ENCODE measurements at places on chromosomes 2 and 18. TPM values are rescaled to one million over a fixed set of nuclear protein-coding genes. Genes with fewer than 3 reads are reported as not detected.
A peak's percentile ranks its signal among the peaks of the same experiment; 100 is the strongest.

DES gene
- total RNA-seq, result not detected

RPL31 gene
- 1,542 TPM for total RNA-seq

TFCP2L1 gene
- not detected for total RNA-seq

RAPH1 gene
- 24.6 TPM for total RNA-seq

DNA sequence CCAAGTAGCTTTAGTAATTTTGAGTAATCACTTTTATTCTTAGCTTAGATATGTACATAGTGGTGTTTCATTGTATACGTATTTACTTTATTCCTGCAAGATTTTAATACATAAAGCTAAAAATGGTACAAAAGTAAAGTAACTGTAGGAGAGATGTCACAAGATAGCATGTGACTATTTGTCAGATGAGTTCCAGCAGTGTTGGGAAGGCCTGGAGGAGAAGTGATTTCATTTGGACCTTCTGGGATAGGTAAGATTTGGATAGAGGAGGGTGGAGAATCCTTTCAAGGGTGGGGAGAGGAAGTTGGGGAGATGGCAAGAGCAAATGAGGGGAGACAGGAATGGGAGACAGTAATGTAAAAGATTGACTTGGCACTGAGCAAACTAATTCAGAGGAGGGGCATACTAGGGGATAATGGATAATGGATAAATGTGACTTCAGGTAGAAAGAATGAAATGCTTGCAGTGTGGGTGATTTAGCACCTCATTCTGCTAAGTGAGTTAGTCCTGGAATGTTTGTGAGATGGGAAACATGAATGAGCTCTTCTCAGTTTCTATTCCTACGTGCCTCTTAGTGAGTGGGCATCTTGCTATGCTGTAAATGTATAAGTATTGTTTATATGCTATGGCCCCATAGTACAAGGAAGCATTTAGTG, 10.5 kb downstream of the WDR43 start:
- DNase-seq, result peak; percentile 7

DNA sequence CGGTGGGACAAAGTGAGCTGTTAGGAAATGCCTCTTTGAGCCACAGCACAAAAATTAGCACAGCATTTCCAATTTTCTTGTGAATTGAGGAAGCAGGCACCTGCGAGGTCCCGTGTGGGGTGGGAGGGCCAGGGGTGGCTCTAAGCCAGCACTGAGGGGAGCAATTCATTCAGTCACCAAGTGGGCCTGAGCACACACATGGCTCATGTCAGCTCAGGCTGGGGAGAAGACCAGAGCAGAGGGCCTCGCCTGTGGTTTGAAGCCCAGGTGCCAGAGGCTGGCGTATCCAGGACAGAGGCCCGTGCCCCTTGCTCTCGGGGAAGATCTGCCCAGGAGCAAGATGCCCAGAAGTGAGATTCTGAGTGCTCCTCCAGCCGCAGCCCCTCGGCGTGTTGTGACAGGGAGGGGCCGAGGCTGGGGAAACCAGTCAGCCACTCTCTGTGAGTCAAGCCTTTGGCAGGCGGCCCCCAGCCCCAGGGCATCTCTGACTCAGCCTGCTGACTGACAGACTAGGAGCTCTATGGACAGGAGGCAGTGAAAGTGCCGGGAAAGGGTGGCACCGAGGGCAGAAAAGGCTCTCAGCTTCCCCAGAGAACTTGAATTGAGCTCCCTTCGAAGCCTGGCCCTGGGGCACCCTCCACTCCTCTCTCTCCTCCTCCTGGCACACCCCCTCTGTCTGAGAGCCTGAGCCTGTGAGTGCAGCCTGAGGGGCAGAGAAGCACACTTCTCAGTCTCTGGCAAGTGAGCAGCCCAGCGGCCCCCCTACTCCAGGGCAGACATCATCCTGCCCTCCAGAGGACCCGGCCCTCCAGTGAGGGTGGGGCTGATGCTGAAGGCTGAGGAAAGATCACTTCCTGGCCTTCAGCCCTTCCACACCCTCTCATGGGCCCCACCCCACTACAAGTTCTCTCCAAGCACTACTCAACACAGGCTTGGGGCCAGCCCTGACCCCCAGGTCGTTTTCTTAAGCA, 32.3 kb downstream of the CYP26B1 start:
- DNase-seq, result peak; percentile 69

- DNase-seq, result no peak
Observed at GRCh38 chr2:98801921-98802321, 71.0 kb upstream of the MGAT4A start.

GRCh38 chr2:56227811-56228210, 44.0 kb downstream of the CCDC85A start:
- no peak for DNase-seq

GRCh38 chr2:20553580-20553979, 97.3 kb downstream of the HS1BP3 start:
- DNase-seq, result no peak

DNA sequence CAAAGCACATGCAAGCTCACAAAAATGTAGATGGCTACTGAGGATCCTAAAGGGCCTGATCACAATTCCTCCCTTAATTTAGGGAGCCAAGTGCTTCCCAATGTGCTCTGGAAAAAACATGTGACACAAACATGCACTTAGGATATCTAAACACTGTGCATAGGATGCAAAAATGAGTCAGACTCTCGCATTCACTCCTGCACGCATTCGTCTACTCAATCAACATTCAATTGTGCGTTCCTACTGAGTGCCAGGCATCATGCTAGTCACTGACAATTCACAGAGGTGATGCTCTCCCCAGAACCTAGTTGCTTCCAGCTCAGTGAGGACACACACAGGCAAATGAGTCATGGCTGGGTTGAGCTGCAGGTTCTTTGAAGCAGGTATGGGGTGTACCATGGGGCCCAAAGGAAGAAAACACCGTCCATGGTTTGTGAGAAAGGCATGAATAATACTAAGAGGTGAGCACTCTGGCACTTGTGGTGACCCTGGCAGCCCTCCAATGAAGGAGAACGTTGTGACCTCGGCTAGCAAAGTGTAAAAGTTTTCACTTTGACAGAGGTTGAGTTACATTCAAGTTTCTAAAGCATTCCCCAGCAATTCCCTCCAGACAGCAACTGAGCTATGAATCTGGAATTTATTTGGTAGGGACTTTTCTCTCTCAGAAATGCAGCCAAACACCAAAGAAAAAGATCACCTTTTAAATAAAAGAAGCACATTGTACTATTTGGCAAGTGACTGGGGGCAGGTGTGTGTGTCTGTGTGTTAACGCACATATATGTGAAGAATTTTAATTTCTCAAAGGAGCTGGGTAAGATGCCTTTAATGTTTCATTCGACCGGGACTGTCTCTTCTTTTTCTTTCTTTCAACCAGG, 173.3 kb downstream of the ALPK2 start:
- DNase-seq, result no peak

DNA sequence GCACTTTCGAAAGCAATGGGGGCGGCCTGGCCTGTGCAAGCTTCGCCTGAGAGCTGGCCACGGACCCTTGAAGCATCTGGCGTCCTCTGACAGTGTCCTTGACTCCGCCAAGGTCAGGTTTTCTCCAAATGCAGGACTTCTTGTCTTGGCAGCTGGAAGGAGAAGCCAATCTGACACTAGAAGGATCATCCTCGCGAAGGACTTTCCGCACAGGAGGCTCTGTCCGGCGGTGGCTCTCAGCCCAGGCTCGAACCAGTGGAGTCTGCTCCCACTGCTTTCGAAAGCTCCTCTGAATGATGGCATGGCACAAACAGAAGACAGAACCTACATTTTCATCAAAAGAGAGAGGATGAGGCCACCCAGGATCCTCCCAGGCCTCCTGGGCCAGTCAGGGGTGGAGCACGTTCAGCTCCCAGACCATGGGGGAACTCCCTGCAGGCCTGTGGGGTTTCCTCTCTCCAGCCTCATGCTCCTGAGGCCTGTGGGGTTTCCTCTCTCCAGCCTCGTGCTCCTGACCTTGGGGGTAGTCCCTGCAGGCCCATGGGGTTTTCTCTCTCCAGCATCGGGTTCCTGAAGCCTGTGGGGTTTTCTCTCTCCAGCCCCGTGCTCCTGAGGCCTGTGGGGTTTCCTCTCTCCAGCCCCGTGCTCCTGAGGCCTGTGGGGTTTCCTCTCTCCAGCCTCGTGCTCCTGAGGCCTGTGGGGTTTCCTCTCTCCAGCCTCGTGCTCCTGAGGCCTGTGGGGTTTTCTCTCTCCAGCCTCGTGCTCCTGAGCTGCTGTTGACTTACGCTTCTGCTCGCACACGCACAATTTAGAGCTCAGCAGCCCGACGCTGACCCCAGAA, 396.5 kb upstream of the SALL3 start:
- DNase-seq, result no peak
